ENCODE measurements at places on chromosomes 7 and 10.
A peak's percentile ranks its signal among the peaks of the same experiment; 100 is the strongest.

DNA sequence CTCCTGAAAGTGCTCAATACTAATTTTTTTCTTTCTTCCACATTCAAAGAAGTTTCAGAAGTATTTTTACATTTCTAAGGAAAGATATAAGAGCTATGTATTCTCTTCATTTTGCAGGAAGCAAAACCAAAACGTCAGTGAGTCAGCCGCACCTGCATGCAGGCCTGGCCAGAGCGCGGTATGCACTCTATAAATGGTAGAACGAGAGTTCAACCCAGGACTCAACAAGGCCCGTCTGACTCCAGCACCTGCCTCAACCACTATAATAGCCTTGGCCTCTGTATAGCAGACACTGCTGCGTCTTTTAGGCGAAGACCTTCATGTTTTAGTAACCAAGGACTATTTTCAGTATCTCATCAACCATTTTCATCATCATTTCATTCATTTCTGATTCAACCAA lies 113.2 kb downstream of the KMT2E start:
- DNase-seq: no peak

- DNase-seq: no peak
Measured at GRCh38 chr10:21891439-21891838, 112.1 kb downstream of the DNAJC1 start.

GRCh38 chr7:112022128-112022527 lies 184.1 kb downstream of the DOCK4 start:
- DNase-seq: no peak

GRCh38 chr7:55554038-55554437 lies 18.3 kb downstream of the VOPP1 start:
- no peak for DNase-seq

- no peak for DNase-seq
Measured at GRCh38 chr7:55310287-55311025, 54.7 kb upstream of the LANCL2 start.

DNA sequence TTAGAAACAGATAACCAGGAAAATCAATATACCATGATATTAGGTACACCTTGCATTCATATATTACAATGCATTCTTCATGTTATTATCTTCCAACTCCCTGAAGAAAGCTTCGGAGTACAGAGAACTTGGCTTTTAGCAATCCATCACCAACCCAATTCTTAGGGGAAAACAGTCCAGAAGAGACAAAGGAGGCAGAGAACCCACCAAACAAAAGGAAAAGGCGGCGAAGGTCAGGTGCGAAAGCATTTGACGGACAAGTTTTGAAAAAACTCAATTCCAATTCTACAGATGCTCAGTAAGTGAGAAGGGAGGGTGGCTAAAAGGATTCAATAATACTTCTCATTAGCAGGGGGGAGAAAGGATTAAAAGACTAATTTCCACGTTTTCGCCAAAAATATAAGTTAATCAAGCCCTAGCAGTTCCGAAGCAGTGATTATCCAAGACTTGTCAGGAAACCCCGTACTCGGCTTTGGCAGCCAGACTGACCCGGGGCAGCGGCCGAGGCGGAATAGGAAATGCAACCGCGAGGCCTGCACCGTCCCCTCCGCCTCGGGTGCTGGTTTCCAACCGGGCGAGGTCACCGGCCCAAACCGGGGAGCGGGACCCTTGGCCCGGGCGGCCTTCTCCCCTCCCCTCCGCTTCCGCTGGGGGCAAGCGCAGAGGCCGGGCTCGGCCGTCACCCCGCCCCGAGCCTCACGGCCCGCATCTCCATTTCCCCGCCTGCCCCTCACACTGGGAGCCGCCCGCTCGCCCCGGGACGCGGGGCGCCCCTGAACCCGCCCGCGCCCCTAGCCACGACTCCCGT lies 747 bp downstream of the GDI2 start:
- DNase-seq: peak; percentile 21

DNA sequence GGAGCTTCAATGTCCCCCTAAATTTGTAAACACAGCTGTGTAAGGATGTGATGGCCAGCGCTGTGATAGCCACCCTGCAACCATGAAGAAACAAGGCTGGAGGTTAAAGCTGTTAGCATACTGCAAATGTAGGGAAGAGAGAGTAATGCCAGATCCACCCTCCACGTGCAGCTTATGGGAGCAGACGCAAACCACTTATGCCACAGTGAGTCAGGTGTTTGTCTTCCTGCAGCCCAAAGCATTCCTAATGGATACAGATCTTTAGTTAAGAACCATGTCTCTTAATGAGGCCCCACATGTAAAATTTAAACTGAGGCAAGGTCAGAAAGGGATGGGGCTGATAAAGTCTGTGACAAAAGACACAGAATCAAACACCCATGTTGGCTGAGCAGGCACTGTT lies 13.6 kb upstream of the MYL7 start:
- DNase-seq: no peak

DNA sequence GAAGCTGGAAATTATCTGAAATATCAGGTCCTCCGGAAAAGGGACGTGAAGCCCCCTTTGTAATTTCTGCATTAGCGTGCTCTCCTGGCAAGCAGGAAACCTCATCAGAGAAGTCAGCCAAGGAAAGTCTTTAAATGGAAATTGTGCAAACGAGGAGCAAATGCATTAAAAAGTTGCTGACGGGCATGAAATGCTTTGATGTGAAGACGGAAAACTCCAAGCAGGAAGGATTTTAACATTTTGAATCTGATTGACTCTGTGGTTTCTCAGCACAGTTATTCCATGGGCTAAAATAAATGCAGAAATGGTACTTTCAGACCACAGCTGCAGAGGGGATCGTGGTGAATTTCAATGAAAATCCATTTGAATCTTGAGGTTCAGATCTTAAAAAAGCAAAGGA lies 167.8 kb downstream of the AHR start:
- DNase-seq: no peak

GRCh38 chr10:79262959-79263746 lies 84.1 kb upstream of the PPIF start:
- DNase-seq: no peak

- DNase-seq: no peak
Measured at GRCh38 chr7:148754912-148755311, 56.2 kb downstream of the CUL1 start.

GRCh38 chr10:88278912-88279311 lies 304.2 kb downstream of the RNLS start:
- no peak for DNase-seq

- no peak for DNase-seq
Measured at GRCh38 chr7:4794591-4795350, 19.3 kb downstream of the AP5Z1 start.

- DNase-seq: peak; percentile 53
Measured at GRCh38 chr7:5629941-5630340, 151.5 kb downstream of the RNF216 start.

GRCh38 chr7:18455606-18456005 lies 39.9 kb upstream of the HDAC9 start:
- DNase-seq: no peak

DNA sequence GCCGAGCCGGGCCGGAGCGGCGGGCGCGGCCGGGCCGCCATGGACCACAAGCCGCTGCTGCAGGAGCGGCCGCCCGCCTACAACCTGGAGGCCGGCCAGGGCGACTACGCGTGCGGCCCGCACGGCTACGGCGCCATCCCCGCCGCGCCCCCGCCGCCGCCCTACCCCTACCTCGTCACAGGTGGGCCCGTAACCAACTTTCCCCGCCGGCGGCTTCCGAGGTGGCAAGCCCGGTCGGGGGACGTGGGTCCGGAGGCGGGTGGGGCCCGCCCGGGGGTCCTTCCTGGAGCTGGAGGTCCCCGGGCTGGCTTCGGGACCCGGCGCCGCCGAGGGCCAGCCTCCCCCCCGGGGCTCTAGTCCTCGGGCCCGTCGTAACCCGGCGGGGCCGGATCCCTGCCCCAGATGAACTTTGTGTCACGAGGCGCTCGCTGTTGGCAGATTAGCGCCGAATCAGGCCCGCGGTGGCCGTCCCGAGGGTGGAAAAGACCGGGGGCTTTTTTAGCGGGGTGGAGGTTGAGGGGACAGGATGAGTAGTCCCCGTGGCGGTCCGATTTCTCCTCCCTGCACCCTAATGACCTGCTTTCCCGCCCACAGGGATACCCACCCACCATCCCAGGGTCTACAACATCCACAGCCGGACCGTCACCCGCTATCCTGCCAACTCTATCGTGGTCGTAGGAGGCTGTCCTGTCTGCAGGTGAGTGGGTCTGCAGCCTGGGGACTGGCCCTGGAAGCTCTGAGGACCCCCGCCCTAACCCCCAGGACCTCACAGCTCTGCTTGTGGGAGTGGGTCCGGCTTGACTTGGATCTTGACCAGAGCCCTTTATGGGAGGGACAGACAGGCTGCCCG lies 496 bp downstream of the BRI3 start:
- peak; percentile 38 for DNase-seq

DNA sequence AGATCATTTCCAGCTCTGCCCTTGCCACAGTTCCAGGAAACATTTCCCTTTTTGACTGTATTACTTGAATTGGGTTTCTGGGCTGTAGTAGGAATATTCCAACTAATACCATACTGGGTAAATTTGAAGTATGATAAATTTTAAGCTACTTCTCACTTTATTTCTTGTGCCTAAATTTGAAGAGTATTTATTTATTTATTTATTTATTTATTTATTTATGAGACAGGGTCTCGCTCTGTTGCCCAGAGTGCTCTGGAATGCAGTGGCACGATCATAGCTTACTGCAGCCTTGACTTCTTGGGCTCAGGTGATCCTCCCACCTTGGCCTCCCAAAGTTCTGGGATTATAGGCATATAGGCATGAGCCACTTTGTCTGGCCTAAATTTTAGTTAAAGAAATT lies 105.5 kb downstream of the TPST1 start:
- DNase-seq: no peak

GRCh38 chr7:82726038-82726800 lies 282.6 kb upstream of the CACNA2D1 start:
- DNase-seq: no peak

- DNase-seq: no peak
Measured at GRCh38 chr7:1654738-1655475, 15.2 kb upstream of the ELFN1 start.

DNA sequence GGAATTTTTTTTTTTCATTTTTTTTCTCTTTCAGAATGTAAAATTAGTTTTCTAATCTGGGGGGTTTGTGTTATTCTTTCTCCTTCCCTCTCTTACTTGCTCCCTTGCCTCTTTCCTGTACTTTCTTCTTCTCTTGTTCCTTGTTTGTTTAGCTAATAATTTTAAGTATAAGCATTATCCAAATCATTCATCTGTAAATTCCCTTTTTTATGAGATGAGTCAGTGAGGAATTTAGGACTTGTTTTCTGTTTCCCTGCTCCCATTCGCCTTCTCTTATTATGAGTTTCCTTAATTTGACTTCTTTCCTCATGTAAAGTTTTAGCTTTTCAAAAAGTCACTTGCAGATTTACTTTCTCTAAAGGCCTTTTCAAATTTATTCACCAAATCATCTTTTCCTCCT lies 154.6 kb upstream of the ETV1 start:
- DNase-seq: no peak

DNA sequence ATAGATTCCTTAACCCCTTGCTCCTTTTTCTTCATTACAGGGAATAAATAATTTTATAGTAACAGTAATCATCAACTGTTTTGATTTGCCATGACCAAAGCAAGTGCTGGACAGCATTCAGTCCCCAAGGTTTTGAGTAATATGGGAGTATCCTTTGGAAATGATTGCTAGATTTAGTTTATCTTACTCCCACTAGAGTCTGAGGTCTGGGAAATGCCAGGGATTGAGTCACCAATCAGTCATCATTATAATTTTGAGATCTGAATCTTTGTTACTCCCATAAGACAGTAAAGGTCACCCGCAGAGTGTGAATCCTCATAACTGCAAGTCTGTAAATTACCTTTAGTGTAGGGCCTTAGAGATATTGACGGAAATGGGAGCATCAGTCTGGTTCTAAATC lies 133.7 kb upstream of the SEMA3E start:
- DNase-seq: no peak

GRCh38 chr7:52705768-52706167 lies 329.7 kb upstream of the POM121L12 start:
- DNase-seq: no peak

GRCh38 chr10:11654659-11655058 lies 43.2 kb upstream of the USP6NL start:
- DNase-seq: no peak

GRCh38 chr7:107089627-107090026 lies 45.1 kb downstream of the PRKAR2B start:
- no peak for DNase-seq

DNA sequence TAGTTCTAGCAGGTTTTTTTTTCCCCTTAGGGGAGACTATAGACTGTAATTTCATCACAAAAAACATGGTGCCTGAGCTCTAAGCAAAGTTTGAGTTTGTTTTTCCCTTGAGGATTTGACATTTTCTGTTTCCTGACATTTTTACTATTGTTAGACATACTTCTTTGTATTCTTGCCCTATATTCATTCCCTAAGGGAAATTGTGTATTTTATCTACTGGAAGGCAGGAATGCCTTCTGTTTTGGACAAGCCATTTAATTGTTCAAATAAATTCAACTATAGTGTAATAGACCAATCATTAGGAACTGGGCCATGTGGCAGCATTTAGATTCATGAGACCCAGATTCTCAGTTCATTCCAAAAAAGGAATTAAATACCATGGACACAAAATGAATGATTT lies 335.0 kb downstream of the EXOC4 start:
- DNase-seq: no peak

DNA sequence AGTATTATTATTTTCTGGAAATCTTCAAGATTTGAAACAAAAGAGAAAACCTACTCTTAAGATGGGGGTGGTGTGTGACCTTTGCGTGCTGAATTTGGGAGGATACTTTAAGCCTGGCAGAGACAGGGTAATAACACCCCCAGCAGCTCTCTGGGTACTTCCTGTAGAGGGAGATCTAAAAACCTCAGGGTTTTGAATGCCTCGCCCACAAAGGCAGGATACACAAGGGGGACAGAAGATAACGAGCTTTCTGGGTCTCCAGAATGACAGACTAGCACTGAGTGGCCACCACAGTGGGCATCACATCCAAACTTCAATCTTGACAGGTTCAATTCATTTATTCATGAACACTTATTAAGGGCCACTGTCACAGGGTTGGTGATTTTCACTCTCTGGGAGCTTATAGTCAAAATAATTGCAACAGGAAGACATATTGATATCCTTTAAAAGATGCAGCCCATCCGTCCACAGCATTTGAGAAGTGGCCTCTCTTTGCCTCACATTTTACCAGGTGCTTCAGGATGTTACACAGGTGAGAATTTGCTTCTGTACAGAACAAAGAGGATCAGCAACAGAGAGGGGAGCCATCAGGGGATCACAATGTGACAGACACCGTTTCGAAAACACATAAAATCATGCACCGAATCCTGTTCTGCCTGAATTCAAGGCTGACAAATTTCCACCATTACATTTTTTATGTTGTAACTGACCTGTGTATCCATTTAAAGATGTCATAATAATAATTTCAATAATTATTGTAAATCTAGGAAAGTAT lies 14.3 kb downstream of the CPA1 start:
- peak; percentile 38 for DNase-seq

GRCh38 chr10:86556532-86556931 lies 34.9 kb upstream of the WAPL start:
- no peak for DNase-seq

GRCh38 chr10:69335063-69335587 lies 56.8 kb downstream of the HK1 start:
- DNase-seq: no peak

- no peak for DNase-seq
Measured at GRCh38 chr7:25895792-25896171, 256.2 kb upstream of the NFE2L3 start.

GRCh38 chr7:114048386-114049235 lies 129.8 kb upstream of the PPP1R3A start:
- no peak for DNase-seq

GRCh38 chr7:156832195-156832877 lies 60.6 kb downstream of the LMBR1 start:
- DNase-seq: no peak

- DNase-seq: no peak
Measured at GRCh38 chr10:102436312-102436711, 3.9 kb upstream of the CUEDC2 start.

All from activated gamma-delta T cell treated with Interleukin-2 at 50 U/mL for 16 hours (primary cell).